ENCODE measurements at places on chromosomes 1 and 21.

- DNase-seq = no peak
These were observed at the start of gene NTNG1 for GRCh38 chr1:107140703-107141490. Gene NTNG1, plus strand, starts transcription at chr1:107141039.

DNA sequence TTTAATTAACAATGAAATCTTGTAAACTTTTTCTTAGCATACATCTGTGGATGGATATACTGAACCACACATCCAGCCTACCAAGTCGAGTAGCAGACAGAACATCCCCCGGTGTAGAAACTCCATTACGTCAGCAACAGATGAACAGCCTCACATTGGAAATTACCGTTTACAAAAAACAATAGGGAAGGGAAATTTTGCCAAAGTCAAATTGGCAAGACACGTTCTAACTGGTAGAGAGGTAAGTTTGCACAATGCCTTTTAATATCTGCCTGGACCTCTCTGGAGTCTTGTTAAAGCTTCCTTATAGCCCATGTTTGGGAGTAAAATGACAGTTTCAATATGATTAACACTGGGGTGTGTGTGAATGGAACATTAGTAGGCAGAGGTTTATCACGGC, 51.4 kb downstream of the MARK1 start:
- DNase-seq = no peak

GRCh38 chr1:208167261-208167869, 76.8 kb downstream of the PLXNA2 start:
- DNase-seq = peak; percentile 87

- peak; percentile 95 for DNase-seq
These were observed 35.5 kb downstream of the COQ8A start for GRCh38 chr1:226975259-226976250.

GRCh38 chr21:45279446-45280177, 8.1 kb downstream of the POFUT2 start:
- no peak for DNase-seq

DNA sequence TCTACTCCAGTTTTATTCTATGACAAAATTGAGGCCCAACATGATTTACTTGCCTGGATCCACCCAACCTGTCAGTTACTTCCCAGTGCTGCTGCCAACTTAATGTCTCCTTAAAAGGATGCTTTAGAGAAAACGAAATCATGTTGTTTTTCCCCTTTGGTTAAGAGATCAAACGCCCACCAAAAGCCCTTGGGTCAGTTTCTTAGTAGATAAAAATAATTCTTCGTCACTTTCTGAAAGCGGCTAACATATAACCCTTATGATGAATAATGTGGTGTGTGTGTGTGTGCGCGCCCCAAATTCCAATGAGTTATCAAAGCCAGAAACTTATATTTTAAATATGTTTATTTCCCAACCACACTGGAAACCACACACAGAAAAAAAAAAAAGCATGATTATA, 52.7 kb upstream of the LGALS8 start:
- DNase-seq = no peak

DNA sequence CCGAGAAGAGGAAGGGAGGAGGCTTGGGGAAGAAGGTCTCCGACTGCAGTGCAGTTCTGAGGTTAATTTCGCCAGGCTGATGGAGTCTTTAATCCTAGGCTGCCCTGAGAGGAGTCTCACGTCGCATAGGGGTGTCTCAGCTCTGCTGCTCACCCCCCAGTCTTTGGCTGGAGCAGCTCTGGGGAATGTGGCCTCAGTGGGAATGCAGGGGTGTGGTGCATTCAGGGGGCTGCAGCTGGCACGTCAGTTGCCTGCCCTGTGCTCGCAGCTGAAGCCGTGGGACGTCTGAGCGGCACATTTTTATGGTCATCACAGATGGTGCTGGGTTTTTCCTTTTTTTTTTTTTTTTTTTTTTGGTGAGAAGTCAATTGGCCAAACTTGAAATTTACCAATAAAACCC, 38.2 kb downstream of the ACTN2 start:
- DNase-seq = no peak

DNA sequence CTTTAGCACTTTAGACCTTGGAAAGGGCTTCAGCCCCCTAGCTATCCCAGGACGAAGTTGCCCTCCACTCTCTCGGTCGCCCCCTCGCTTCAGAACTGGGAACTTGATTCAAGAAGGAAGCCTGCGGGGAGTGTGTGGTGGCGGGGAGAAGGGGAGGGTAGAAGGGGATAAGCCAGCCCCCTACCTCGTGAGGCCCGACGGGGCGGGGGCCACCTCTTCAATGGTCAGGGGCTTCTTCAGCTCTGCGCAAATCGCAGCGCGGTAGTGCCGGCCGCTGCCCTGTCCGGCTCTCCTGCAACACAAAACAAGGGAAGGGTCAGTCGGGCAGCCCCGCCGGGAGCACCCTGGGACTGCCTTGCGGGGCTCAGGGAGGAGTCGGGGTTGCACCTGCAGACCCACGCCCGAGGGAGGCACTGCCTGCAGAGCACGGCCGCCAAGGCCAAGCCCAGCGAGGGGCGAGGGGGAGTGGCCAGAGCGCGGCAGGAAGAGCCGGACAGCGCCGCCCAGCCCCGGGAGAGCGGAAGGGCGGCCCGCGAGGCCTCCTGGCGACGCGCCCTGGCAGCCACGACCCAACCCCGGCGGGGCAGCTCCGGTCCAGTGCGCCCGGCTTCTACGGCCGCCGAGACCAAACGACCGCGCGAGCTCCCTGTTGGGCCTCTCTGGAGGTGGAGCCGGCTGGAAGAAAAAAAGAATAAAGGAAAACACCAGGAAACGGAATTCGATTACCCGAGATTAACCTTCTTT, 56.2 kb upstream of the RASAL2 start:
- DNase-seq = peak; percentile 69

- DNase-seq = no peak
These were observed 183.4 kb upstream of the C1orf174 start for GRCh38 chr1:4083231-4084047.

- no peak for DNase-seq
These were observed 19.6 kb upstream of the CLCA4 start for GRCh38 chr1:86527306-86527705.

GRCh38 chr1:207342332-207342731, 20.9 kb downstream of the CD55 start:
- DNase-seq = no peak

DNA sequence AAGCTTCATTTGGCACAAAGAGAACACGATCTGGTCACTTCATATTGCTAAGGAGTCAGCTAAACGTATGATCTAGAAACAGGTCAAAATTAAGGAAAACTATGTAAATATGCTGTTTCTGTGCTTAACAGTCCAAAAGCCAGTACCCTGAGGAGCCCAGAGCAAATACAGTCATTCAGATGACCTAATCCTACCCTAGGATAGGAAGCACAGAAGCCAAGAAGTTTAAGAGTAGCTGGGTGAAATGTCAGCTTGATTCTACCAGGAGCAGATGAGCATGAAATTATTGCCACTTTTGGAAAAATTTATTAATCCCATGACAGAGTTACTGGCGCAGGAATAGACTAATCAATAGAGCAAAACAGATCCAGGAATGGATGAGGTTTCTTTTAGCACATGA, 18.3 kb downstream of the SORT1 start:
- no peak for DNase-seq

DNA sequence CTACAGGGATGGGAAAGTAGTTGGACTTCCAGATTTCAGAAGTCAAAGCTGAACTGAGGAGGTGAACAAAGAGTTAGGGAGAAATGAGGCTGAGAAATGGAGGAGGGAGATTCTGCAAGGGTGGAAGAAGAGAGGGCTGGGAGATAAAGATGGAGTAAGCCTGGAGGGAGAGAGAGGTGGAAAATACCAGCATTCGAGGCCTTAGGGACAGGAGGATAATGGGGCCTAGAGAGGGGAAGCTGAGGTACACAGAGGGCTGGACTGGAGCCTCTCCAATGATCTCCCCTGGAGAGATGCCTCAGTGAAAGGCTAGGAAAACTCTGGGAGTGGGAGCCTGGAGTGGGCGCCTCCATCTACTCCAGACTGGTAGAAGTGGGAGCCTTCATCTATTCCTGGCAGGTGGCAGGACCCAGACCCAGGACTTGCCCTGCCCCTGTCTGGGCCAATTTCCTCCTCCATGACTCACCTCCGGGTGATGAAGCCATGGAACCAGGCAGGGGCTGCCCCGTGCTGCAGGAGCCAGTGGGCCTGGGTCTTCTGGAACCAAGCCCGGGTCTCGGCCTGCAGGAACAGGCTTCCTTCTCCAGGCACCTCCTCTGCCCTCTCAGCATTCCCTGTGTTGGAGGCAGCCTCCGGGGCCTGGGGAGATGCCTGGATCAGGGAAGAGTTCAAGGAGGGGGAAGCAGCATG, 1.9 kb downstream of the SH2D2A start:
- no peak for DNase-seq

GRCh38 chr21:17777072-17777765, 41.9 kb downstream of the C21orf91 start:
- DNase-seq = no peak

- DNase-seq = no peak
These were observed 329.9 kb upstream of the PROX1 start for GRCh38 chr1:213657879-213658278.

Data from NCI-H2081 (cell line).